GM23338 (cell line): ENCODE measurements at places on chromosomes 5 and 9.

DNA sequence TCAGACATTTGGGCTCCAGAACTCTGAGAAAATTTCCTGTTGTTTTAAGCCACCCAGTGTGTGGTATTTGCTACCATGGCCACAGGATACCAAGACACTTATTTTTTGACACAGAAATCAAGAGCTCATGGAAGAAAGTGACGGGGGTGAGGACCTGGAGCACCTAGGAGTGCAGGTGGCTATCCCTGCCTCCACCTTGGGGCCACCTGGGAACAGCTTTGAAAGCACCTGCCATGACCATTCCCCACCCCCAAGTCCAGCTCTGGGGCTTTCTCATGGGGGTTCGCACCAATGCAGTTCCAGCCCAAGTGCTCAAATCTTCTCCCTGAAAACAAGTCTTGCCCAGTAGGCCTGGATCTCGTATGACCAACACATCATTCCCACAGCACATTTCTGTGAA, 214.9 kb upstream of the IRX1 start:
- no peak for DNase-seq

- DNase-seq = peak; percentile 91
These were observed 188.4 kb downstream of the SNCAIP start for GRCh38 chr5:122500245-122501088.

- no peak for DNase-seq
These were observed 24.5 kb upstream of the NRARP start for GRCh38 chr9:137326445-137327065.

DNA sequence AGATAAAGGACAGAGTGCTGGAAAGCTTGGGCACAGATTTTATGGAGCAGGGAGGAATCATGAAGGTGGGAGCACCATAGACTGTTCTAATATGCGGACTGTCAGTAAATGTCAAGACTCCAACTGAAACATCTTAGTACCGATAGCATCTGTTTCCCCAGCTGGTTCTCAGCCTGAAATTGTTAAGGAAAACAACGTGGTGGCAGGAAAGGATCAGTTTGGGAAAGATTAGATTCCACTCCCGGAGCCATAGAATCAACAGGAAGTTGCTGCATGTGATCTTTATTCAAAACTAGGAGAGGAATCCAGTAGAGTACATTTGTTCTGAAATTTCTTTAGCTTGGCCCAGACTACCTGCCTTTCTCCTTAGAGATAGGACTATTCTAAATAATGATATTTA, 559.1 kb downstream of the CSNK1G3 start:
- DNase-seq = no peak

DNA sequence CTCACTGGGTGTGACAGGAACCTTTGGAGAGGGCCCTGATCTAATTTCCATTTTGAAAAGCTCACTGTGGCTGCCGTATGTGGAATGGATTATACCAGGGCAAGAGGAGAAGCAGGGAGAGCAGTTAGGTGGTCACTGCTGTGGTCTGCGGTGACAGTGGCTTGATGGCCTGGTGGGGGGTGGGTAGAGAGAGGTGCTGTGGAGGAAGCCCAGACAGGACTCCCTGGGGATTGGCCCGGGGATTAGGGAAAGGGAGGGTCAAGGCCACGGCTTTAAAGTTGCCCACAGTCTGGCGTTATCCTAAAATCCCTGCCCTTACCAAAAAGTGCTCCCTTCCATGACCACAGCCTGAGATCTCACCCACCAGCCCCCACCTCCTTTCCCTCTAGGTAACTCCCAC, 4.7 kb downstream of the B4GALT7 start:
- DNase-seq = no peak

DNA sequence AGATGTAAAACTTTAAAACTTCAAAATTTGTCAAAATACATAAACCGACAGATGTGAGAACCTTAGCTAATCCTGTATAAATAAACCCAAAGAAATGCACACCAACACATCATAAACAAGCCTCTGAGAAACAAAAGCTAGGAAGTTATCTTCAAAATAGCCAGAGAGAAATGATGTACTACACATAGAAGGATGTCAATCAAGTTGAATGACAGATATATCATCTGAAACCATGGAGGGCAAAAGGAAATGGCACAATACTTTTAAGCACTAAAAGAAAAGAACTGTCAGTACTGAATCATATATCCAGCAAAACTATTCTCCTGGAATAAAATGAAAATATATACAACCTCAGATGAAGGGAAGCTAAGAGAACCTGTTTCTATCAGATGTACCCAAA, 595.1 kb upstream of the PTGER4 start:
- no peak for DNase-seq

GRCh38 chr9:105971986-105972385, 277.6 kb downstream of the TMEM38B start:
- DNase-seq = no peak

DNA sequence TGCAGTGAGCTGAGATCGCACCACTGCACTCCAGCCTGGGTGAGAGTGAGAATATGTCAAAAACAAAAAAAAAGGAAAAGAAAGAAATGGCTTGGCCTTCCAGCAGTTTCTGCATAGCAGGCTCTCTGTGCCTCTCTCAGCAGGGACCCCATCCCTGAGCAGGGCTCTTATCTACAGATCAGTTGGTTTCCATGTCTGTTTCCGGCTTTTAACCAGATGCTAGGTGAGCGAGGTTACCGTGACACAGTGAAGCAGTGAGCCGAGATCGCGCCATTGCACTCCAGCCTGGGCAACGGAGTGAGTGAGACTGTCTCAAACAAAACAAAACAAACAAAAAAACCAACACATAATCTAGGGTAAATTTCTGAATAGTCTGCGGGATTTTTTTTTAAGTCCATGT, 51.4 kb downstream of the COL5A1 start:
- DNase-seq = no peak

DNA sequence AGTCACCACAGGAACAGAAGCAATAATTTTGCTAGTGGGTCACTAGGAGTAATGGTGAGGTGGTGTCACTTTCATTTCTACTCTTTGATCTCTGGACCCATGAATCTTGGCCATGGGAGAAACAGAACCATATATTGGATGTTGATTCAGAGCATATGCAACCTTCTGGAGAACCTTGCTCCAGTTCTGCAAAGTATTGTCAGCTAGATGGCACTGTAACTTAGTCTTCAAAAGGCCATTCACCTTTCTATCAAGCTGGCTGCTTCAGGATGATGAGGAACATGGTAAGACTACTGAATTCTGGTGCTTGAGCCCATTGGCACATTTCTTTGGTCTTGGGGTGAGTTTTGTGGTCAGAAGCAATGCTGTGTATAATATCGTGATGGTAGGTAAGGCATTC, 129.1 kb upstream of the FBN2 start:
- no peak for DNase-seq

DNA sequence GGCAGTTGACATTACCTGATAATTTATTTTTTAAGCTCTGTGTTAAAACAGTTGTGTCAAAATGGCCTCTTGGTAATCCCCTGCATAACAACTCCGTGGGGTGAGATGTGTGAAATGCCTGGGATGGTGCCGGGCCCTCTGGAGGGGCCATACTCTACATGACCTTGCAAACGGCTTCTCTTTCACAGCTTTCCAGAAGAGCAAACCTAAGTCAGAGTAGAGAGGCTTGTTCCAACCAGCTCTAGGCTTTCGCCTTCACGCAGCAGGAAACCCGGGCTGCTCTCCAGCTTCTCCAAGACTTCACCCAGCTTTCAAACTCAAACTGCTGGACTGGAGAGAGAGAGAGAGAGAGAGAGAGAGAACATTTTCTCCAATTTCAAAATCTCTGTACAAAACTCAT, 120.1 kb downstream of the SNX18 start:
- DNase-seq = no peak

DNA sequence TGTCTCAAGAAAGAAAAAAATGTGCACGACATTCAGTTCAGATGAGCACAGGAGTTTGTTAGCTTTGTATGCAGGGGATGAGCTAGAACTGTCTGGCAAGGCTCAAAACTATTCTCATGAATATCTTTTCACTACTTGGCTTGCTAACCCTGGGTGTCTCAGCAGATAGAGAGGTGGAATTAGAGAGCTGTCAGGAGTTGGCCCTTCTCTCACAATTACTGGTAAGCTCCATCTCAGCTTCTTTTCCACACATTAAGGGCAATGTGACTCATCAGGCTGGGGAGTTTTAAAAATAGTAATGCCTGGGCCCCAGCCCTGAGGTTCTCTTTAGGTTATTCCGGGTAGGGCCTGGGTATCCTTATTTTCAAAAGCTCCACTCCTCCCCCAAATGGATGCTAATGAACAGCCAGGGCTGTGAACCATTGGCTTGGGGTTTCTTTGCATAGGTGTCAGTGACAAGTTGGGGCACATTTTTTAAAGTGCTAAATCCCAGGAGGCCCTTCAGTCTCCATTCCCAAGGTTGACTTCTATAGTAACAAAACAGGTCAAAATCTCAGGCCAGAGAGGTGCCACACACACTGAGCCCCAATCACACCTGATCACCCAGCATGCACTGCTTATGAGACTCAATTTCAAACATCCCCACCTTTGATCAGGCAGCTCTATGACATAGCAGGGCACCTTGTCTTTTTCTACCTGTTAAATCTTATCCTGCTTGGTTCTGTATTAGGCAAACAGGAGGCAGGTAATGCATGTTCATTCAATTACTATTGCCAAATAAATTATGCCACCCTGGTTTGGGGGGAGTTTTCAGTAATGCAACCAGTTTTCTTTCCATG, 239.7 kb upstream of the DAP start:
- DNase-seq = peak; percentile 23

DNA sequence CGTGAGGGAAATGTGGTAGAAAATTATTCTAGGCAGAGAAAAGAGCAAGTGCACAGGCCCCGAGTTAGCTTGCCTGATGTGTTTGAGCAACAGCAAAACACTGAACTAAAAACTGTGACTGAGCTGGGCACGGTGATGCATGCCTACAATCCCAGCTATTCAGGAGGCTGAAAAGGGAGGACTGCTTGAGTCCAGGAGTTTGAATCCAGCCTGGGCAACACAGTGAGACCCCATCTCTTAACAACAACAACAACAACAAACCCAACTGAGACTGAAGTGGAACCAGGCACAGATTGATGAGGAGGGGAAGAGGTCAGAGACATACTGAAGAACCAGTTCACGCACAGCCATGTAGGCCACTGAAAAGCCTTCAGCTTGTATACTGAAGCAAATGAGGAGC, 42.5 kb downstream of the SCAI start:
- no peak for DNase-seq

GRCh38 chr9:133167769-133168168, 4.1 kb upstream of the GBGT1 start:
- no peak for DNase-seq

DNA sequence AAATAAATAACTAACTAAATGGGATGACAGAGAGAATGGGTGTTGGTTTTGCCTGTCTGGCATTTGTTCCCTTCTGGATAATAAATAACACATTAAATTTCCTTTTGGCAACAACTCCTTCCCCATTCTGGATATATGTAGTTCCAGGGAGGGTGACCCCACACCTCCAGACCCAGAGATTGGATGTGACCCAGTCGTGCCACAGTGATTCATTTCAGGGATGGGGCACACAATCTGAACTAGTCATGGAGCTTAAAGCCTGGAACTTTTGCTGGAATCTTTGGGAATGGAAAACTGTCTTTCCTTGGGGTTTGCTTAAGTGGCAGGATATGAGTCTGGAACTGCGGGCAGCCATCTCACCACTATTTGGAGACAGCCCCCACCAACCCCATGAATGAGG, 11.3 kb downstream of the KLF9 start:
- DNase-seq = no peak

DNA sequence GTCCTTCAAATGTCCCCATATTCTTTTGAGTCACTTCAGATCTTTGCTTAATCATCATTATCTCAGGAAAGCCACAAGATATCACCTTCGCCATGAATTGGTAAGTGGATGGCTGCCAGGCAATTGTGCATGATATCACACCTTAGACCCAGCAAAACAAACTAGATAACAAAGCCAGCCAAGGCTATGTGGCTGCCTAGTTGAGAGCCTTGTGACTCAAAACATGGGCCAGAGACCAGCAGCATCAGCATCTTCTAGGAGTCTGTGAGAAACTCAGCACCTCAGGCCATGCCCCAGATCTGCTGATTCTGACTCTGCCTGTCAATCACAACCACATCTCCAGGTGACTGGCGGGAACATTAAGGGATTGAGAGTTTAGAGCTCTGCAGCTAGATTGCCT, 82.8 kb downstream of the SLIT3 start:
- no peak for DNase-seq

GRCh38 chr9:97534961-97535594, 33.6 kb downstream of the TMOD1 start:
- no peak for DNase-seq

GRCh38 chr9:36759976-36760375, 187.3 kb downstream of the MELK start:
- DNase-seq = no peak

DNA sequence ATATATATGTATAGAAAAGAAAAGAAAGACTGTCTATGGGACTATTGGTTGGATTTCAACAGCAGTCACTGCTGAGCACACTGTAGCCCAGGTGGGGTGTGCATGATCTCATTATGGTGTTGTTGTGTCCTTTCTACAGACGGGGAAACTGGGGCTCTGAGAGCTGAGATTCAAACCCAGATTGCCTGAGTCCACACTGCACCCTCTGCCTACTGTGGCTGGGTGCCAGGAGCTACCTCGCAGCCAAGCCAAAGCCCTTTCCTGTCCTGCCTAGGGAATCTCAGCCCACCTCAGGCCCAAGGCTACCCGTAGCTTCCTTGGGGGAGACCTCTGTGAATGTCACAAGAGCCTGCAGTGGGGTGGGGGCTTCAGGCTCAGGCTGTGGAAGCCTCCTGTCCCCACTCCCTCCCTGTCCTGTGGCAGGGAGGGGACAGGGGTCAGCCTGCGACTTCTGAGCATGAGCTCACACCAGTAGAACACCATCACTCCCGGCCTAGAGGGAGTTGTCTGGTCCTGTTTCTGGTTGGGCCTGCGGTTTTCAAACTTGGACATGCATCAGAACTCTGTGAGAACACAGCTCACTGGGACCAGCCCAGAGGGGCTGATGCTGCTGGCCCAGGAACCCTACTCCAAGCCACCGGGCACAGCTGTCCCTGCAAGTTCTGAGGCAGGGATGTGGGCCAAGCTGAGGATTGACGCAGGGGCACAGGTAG, 7.9 kb upstream of the NINJ1 start:
- DNase-seq = no peak

GRCh38 chr5:78362220-78362619, 1.8 kb downstream of the SCAMP1 start:
- no peak for DNase-seq

- no peak for DNase-seq
These were observed 159.3 kb downstream of the DMAC1 start for GRCh38 chr9:7640231-7640630.

GRCh38 chr9:135102331-135102730, 14.9 kb downstream of the OLFM1 start:
- no peak for DNase-seq

- DNase-seq = no peak
These were observed 1.2 kb downstream of the PTBP3 start for GRCh38 chr9:112332214-112332613.

DNA sequence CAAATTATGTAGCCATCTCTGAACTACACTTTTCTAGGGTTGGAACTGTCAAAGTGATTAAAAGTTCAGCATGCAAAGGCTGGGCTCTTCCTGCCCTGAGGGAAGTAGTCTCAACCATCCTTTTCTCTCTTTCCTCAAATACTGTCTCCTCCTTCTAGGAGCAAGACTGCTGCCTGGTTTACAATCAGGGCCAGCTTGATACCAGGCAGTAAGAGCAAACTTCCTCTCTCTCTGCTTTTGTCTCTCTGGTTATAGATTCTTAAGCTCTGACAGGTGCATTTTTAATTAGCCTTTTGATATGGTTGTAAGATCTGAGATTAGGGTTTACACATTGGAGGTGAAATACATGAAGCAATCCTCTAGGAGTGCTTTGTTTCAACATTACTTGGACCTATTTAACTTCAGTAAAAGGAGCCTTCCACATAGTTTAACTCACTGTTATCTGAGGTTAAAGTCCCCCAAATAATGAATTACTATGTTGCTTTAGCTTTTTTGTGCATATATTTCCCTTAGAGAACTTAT, 436.1 kb downstream of the SPATA31D1 start:
- DNase-seq = no peak
